Activated T-helper 1 cell treated with anti-CD3 and anti-CD28 coated beads, Interleukin-2, amount 50 U/mL, for 16 hours (primary cell): ENCODE measurements at places on chromosomes 2 and 18.

- DNase-seq, result no peak
Observed at GRCh38 chr2:62147610-62148301, 48.2 kb upstream of the B3GNT2 start.

- DNase-seq, result no peak
Observed at GRCh38 chr18:49569724-49570123, 7.9 kb downstream of the LIPG start.

- no peak for DNase-seq
Observed at GRCh38 chr2:127637725-127638252, 8.2 kb upstream of the GPR17 start.

DNA sequence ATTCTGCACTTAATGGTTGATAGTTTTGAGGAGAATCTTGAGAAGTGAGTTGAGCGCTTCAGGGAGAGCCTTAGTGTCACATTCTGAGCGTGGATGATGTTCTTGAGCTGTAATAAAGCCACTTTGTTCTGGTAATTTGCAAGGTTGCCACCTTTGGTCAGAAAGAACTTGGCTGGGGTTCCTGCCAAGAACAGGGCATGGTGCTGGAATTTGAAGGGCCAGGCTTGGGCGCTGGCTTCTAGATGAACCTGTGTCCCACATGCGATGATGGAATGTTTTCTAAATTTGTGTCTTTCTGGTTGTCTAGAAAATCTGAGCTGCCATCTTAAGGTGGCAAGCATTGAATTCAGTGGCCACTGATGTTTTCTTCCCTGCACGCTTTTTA lies 124.1 kb upstream of the EML6 start:
- no peak for DNase-seq

GRCh38 chr2:170253721-170254230 lies 75.8 kb downstream of the MYO3B start:
- DNase-seq, result no peak

- no peak for DNase-seq
Observed at GRCh38 chr18:48656582-48656981, 117.8 kb downstream of the CTIF start.

- DNase-seq, result no peak
Observed at GRCh38 chr2:121297217-121297830, 12.3 kb upstream of the TFCP2L1 start.

DNA sequence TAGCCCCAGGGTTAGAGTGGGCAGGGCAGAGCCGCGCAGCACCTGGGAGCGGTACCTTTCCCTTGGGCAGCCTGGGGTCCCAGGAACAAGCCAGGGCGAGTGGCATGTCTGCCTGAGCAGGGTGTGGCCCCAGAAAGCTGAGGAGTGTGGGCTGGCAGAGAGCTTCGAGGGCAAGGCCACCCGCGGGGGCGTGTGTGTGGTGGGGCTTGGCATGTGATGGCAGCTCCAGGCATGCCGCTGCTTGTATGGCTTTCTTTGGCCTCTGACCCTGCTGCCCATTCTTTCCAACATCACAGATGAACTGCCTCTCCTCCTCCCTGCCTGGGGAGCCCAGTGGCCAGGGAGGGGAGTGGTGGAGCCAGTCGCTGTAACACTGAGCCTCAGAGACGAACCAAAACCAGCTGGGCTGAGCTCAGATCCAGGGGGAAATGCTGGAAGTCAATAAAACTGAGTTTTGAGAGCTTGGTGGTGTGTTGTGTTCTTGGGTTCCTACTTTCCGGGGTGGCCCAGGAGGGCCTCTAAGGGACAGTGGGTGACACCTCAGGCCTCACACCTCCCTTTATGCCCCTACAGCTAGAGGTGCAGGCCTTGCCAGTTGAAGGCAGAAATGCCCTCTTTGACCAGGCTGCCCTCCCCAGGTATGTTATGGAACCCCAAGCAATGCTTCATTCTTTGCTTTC lies 7.4 kb downstream of the DNAJB2 start:
- no peak for DNase-seq

GRCh38 chr2:33782395-33783230 lies 183.5 kb upstream of the FAM98A start:
- DNase-seq, result no peak

DNA sequence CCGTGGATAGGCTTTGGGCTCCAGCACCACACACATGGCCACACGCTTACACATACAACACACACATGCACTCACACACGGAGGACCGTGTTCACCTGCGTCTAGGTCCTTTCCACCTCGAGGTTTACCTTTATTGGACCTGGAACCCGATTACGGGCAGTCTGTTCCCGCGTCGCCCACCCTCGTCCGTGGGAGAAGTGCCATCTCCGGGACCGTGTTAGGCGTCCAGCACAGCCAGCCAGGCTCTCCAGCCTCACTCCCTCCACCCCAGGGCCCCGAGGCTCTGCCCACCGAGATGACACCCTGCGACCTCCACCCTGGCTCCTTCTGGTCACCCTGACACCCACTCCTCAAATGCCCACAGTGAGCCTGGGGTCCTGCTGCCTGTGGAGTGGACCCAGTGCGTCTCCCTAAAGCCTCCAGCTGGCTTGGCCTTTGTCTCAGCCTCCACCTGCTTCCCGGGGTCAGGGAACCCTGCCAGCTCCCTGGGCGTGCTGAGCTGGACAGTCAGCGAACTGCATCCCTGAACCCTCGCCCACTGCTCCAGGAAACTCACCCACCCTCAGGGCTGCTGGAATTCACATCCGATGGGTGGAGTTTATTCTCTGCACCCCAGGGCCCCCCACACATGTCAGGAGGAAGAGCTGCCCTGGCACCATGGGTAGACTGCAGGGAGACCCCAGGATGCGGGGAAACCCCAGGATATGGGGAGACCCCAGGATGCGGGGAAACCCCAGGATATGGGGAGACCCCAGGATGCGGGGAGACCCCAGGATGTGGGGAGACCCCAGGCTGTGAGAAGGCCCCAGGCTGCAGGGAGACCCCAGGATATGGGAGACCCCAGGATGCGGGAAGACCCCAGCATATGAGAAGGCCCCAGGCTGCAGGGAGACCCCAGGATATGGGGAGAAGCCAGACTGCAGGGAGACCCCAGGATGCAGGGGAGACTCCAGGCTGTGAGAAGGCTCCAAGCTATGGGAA lies 33.0 kb downstream of the ADI1 start:
- no peak for DNase-seq

DNA sequence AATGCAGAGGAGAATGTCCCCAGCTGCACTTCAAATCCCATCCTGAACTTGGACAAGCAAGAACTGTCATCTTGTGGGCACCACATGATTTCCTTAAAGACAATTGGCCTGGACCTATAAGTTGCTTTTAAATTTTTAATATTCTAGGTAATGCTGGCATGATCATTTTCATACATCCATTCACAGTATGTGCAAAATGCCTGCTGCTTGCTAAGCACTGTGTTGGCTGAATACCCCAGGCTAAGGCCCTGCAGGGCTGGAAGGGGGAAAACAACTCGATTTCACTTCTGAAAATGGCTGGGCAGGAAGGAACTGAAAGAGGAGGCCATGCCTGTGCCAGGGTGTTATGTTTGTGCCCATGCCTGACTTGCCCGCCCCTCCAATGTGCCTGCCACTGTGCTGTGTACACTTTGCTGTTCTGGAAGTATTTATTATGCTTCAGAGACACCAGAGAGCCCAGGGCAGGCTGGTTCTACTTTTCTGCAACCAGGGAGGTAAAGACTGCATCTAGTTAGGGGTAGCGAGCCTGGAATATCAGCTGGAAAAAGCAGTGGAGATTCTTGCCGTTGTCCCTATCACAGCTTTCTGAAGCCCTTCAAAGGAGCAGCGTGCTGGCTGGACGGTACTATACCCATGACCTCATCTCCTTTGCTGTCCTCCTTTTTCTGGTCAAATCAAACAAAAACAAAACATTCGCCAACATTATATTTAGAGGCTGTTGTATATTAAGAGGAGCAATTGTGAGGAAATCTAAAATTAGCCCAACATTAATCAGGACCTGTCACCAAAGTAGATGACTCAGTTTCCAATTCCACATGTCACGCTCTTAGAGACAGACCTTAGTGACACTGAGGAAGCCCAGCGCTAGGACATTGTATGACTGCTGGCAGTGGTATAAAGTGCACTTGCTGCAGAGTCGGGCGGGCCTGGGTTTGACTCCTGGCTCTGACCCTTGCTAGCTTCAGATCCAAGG lies 158.1 kb downstream of the DDX1 start:
- DNase-seq, result no peak

DNA sequence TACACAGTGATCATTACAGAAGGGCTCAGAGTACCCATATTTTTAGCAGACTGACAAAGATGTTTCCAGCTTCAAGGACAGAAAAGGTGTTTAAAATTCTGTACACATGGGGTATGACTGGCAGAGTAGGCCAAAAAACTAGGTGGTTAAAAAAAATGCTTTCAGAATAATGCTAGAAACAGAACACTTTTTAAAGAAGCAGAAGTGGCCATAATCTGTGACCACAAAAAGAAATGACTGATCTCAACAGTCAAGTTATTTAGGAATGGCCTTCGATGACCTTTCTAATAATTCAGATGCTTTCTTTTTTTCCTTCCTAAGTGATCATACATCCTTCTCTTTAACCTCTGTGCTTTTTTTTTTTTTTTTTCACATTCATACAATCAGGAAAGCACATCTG lies 4.1 kb upstream of the AQP4 start:
- no peak for DNase-seq

GRCh38 chr2:213722565-213722964 lies 438.3 kb downstream of the SPAG16 start:
- no peak for DNase-seq

GRCh38 chr2:128791985-128792320 lies 473.3 kb upstream of the HS6ST1 start:
- DNase-seq, result no peak

DNA sequence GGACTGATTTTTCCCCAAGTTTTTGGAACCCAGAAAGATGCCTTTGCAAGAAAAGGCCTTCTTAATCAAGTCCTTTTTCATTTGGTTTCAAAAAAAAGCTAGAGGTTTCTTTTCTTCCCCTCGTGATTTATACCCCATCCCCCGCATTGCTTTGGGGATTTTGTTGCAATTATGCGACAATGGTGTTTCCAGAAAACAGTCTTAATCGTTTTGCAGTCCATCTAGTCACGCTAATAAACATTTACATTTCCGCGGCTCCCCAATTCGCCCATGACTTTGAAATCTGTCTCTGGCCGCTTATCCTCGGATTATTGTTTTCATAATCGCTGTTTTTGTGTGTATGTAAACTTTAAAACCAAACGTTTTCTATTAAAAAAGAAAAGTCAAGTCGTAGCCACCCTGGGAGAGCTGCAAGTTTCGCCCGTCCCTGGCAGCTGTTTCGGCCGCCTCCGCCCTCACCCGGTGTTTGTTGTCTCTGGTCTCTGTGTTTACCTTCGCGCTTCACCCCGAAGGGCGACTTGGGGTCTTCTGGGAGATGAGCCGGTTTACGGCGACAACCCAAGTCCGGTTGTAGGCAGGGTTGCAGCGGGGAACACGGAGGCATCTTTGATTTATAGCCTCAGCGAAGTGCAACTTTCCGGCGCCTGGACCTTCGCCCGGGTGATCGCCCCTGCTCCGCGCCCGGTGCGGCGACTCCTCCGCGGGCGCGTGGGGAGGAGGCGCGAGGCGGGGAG lies 667 bp downstream of the SP9 start:
- no peak for DNase-seq

GRCh38 chr2:12320027-12320734 lies 396.6 kb upstream of the TRIB2 start:
- no peak for DNase-seq

DNA sequence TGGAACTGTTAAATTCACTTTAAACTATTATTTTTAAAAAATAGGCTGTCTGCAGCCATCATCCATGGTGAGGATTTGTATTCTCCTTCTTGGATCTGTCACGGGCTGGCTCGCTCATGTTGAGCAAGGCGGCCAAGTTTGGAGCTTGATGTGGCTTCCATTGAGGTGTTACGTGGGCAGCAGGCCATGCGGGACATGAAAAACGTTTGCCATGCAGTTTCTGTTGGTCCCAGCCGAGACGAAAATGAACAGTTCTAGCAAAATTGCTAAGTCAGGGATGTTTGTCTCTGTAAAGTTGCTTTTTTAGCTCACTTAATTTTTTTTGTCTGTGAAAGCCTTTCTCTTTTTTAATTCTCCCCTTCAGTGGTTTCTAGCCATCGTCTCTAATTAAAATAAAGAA lies 70.2 kb upstream of the MGAT5 start:
- no peak for DNase-seq

- DNase-seq, result no peak
Observed at GRCh38 chr2:60925994-60926740, 44.8 kb downstream of the REL start.

DNA sequence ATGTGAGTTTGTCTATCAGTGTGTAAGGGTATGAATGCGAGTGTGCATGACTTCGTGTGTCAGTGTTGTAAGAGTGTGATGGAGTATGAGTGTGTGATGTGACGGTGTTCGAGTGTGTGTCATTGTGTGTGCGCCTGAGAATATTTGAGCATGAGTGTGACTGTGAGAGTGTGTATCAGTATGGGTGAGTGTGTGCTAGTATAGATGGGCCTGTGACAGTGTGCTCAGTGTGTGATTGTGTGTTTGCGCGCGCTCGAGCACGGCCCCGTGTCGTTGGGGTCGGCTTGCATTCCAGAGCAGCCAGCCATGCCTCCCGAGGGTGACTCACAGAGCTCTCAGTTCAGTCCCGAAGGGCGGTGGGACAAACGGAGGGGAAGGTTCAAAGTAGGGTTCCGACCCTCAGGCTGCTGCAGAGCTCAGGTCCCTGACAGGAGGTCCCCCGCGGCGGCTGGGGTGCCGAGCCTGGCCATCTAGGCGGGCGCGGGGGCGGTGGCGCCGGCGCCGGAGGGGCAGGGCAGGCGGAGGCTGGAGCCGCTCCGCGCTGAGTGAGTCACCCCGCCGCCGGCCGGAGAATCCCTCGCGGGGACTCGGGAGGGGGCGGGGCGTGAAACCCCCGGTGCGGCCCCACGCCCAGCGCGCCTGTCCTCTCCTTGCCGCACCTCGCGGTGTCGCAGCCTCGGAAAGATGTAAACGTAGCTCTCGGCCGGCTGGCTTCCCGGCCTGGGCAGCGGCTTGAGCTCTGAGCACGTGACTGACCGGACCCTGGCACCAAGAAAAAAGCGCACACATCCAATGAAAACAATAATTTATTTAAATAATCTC lies 3.8 kb downstream of the DLX2 start:
- no peak for DNase-seq

DNA sequence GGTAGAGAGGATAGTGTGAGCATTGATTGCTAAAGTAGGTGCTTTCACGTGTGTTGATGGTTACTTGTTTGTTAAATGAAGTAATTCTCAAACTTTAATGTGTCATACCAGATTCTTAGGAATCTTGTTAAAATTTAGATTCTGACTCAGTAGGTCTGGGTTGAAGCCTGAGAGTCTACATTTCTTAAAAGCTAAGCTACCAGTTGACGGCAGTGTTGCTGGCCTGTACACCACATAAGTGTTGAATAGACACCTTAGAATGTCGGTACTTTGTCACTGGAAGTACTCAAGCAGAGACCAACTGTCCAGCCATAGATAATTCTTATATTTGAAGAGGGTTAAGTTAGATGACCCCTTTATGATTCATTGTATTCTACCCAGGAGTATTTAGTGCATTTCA lies 79.8 kb downstream of the ACVR2A start:
- DNase-seq, result no peak

GRCh38 chr18:57705832-57706595 lies 84.4 kb upstream of the NARS1 start:
- DNase-seq, result no peak

GRCh38 chr18:9091066-9091476 lies 11.4 kb upstream of the NDUFV2 start:
- peak; percentile 10 for DNase-seq

- no peak for DNase-seq
Observed at GRCh38 chr2:27772804-27773203, 1.3 kb downstream of the MRPL33 start.

GRCh38 chr2:167275046-167275445 lies 386.8 kb downstream of the XIRP2 start:
- no peak for DNase-seq
